H1 (cell line): ENCODE measurements at places on chromosomes 11 and 22. TPM values are rescaled to one million over a fixed set of nuclear protein-coding genes. Genes with fewer than 3 reads are reported as not detected.

DNA sequence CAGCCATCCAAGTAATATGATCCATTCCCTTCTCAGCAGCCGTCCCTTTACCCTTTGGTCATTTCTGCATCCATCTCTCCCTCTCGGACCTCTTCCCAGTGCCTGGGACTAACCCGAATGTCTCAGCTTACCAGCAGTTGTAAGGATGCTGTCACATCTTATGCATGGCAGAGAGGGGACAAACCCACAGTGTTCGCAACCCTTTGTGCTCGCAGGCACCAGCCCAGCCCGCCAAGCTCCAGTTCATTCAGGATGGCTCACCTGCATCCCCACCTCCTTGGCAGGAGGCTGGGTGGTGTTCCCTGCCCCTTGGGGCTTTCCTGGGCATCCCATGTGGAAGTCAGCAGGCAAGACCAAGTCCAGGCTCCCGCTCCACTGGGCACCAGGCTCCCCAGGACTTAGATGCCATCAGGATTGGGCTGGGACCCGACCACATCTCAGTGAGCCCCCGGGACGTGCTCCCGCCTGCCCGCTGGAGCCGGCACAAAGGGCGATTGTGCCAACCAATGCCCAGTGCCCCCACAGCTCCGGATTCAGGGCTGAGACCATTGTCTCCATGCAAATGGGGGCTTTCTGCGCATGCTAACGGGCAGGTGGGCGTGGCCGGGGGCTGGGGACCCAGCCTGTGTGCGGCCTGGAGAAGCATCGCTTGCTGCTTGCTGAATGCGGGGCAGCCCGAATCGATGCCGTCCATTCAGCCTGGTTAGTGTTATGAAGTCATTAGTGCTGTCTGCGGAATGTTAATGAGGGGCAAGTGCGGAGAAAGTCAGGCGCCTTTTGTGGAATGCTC, 108.6 kb downstream of the KCNQ1OT1 start:
- no peaks in the 10 kb centered on the region for H3K4me1 ChIP-seq
- no peak for DNase-seq
- H3K27ac ChIP-seq = no peak overlapping the region
- H3K27me3 ChIP-seq = peaks cover 79% of the 10 kb centered on the region
- no peak overlapping the region for H3K4me3 ChIP-seq
- H3K36me3 ChIP-seq = no peaks in the 10 kb centered on the region

DNA sequence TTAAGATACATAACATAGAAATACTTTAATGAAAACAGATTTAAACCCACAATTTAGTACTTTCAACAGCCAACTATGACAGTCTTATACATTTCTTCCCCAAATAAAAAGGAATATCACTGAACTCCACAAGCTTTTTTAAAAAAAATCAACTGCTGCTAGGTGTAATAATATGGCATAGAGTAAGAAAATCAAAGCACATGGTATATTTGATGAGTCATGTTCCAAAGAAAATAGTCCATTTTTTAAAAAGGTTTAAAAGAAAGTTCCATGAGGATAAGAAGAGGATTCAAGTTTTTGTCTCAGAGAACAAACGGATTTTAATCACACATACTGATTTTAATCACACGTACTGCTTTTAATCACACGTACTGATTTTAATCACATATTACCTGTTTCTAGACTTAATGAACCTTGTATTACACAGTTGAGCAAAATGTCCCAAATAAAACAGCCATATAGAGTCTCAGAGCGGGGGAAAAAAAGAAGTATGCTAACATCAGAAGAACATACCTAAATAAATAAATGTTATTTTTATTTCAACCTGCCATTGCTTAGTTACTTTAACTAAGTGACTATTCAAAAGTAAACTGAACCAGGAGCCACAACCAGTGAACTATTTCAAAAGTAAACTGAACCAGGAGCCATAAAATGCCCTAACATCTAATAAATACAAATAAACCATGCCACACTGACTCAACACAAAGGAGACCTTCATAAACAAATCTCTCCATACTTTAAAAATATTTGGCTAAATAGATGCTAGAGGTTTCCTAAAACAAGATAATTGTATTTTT, 198.4 kb downstream of the SBF2 start:
- H3K27me3 ChIP-seq = no peaks in the 10 kb centered on the region
- H3K27ac ChIP-seq = no peak overlapping the region
- H3K4me3 ChIP-seq = no peak overlapping the region
- no peaks in the 10 kb centered on the region for H3K4me1 ChIP-seq

The SERPING1 gene
- 50.9 and 57.3 TPM in 2 replicates for total RNA-seq

- H3K27me3 ChIP-seq = no peaks in the 10 kb centered on the region
- H3K4me1 ChIP-seq = 0 out of 2 replicates have a peak, but pooled peaks cover 1% of the 10 kb centered on the region
- peak overlapping the region; percentile 86 for H3K4me3 ChIP-seq
- no peak for DNase-seq
- peak overlapping the region; percentile 96 for H3K27ac ChIP-seq
- H3K36me3 ChIP-seq = no peaks in the 10 kb centered on the region
Measured at GRCh38 chr11:124799348-124800225, 619 bp downstream of the MSANTD2 start.

The FGF4 gene
- 2.0 TPM in 2 replicates for total RNA-seq

- no peak overlapping the region for H3K4me3 ChIP-seq
- H3K27ac ChIP-seq = no peak overlapping the region
- no peak for DNase-seq
- no peaks in the 10 kb centered on the region; the same call in 1 of the 2 replicates for H3K36me3 ChIP-seq
Measured at GRCh38 chr11:73405146-73405510, 28.9 kb downstream of the RELT start.

- H3K27me3 ChIP-seq = no peaks in the 10 kb centered on the region
- DNase-seq = no peak
- H3K4me1 ChIP-seq = peaks cover 7% of the 10 kb centered on the region
Measured at GRCh38 chr22:17939579-17939978, 84.8 kb downstream of the MICAL3 start.

GRCh38 chr11:32630844-32631243, 47.2 kb downstream of the EIF3M start:
- DNase-seq = no peak
- no peak overlapping the region for H3K27ac ChIP-seq
- no peaks in the 10 kb centered on the region for H3K36me3 ChIP-seq

GRCh38 chr11:74256378-74257133, 54.9 kb downstream of the P4HA3 start:
- no peaks in the 10 kb centered on the region for H3K27me3 ChIP-seq
- H3K4me3 ChIP-seq = no peak overlapping the region
- no peak for DNase-seq
- H3K27ac ChIP-seq = no peak overlapping the region
- H3K4me1 ChIP-seq = no peaks in the 10 kb centered on the region

- H3K4me3 ChIP-seq = no peak overlapping the region
- H3K27ac ChIP-seq = no peak overlapping the region
- H3K27me3 ChIP-seq = no peaks in the 10 kb centered on the region
- H3K36me3 ChIP-seq = no peaks in the 10 kb centered on the region
- DNase-seq = no peak
- peaks cover 3% of the 10 kb centered on the region for H3K4me1 ChIP-seq
Measured at GRCh38 chr11:80698637-80699036, 1257.8 kb upstream of the TENM4 start.

DNA sequence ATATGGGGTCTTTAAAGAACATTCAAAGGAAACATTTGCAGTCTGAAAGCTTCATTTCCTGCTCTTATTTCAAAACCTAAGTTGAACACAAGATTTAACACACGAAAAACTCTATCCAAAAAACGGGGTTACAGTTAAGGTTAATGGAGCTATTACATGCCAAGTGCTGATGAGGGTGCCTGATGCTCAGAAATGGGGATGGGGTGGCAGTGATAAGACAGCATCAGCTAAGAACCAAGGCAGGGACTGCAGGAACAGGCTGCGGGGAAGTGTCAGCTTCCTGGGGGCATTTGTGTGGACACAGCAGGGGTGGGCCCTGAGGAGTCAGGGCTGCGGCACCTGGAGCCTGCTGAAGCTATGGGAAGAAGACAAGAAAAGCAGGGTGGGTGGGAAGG, 12.2 kb downstream of the DGCR2 start:
- H3K27me3 ChIP-seq = no peaks in the 10 kb centered on the region
- H3K4me3 ChIP-seq = no peak overlapping the region
- H3K4me1 ChIP-seq = peaks cover 13% of the 10 kb centered on the region
- H3K27ac ChIP-seq = no peak overlapping the region
- DNase-seq = no peak

- H3K4me3 ChIP-seq = no peak overlapping the region
- no peaks in the 10 kb centered on the region for H3K4me1 ChIP-seq
- no peaks in the 10 kb centered on the region for H3K27me3 ChIP-seq
- no peak for DNase-seq
- H3K36me3 ChIP-seq = no peaks in the 10 kb centered on the region
Measured at GRCh38 chr22:48600681-48601080, 1227.0 kb downstream of the BRD1 start.

The CSF2RB gene
- total RNA-seq = not detected in 2 replicates

DNA sequence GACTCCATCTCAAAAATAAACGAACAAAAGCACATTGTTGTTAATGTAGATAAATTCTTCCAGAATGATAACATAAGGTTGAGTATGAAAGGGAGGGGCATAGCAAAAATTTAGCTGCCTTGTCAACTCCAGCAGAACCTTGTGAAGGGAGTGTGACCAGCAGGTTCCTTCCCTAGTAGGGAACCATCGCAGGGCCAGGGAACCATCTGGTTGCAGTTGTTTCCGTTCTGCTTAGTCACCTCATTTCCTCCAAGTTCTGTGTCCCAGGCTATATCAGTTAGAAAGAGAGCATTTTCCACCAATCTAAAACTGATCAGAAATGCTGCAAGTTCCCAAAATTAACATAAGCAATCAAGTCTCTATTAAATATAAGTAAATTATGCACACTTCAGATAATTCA, 126.7 kb upstream of the BLID start:
- DNase-seq = no peak
- H3K4me3 ChIP-seq = no peak overlapping the region
- no peak overlapping the region for H3K27ac ChIP-seq
- H3K4me1 ChIP-seq = no peaks in the 10 kb centered on the region
- H3K36me3 ChIP-seq = no peaks in the 10 kb centered on the region

DNA sequence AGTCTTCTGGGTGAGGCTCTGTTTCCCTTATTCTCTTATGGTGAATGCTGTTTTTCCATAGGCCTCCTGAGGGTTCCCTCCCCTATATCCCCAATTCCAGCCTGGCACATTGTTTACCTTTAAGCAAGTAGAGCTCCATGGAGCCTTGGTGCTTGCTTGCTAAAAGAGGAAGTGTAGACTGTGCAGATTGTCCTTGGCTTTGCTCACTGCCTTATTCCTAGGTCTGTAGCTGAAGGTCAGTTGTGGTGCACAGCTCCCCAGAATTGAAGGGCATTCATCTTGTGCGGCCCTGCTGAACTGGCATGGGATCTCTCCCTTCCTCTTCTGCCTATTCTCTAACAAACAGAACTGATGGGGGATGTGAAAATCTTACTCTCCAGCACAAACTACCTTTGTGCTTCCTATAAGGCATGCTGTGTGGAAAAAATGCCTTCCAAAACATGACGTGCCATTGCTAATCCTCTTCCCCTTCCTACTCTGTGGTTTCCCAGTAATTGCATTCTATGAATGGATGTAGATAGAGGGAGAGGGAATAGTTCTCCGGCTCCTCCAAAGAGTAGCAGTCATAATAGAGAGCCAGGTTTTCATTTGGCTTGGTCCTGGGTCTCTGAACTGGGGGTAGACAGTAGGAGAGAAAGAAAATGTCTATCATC, 34.2 kb upstream of the PLET1 start:
- H3K4me1 ChIP-seq = peaks cover 4% of the 10 kb centered on the region; the same call in 1 of the 2 replicates
- DNase-seq = no peak
- H3K27me3 ChIP-seq = no peaks in the 10 kb centered on the region

The ANO1 gene
- total RNA-seq = 4.3 and 5.0 TPM in 2 replicates

The CRYBB2 gene
- not detected in 2 replicates for total RNA-seq

- H3K4me1 ChIP-seq = peaks cover 3% of the 10 kb centered on the region; the same call in 1 of the 2 replicates
- no peaks in the 10 kb centered on the region for H3K36me3 ChIP-seq
- no peak overlapping the region for H3K27ac ChIP-seq
- no peaks in the 10 kb centered on the region for H3K27me3 ChIP-seq
Measured at GRCh38 chr11:112316971-112317370, 56.3 kb upstream of the PLET1 start.

DNA sequence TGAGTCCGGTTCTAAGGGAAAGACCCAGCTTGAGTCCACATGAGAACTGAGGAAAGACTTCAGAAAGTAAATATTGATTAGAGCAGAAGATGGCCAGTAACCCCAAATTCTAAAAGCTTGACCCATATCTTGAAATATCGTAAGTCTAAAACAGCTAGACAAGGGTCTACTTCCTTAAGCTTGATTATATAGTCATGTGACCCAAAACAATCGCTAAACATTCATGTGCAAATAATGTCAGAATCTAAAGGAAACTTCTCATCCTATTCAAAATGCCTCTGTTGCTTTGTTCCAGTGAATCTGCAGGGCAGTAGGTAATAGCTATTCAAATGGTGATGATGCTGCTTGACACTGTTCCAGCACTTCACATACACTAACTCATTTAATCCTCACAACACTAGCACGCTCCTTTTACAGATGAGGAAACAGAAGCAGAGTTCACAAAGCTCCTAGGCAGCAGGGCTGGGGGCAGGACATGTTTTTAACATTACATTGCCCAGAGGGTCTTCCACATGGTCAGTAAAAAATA, 52.6 kb downstream of the TCF20 start:
- H3K36me3 ChIP-seq = peaks cover 11% of the 10 kb centered on the region
- H3K27ac ChIP-seq = peak overlapping the region; percentile 29; the same call in 1 of the 2 replicates
- DNase-seq = peak; percentile 3

The KRTAP5-8 gene
- not detected in 2 replicates for total RNA-seq

DNA sequence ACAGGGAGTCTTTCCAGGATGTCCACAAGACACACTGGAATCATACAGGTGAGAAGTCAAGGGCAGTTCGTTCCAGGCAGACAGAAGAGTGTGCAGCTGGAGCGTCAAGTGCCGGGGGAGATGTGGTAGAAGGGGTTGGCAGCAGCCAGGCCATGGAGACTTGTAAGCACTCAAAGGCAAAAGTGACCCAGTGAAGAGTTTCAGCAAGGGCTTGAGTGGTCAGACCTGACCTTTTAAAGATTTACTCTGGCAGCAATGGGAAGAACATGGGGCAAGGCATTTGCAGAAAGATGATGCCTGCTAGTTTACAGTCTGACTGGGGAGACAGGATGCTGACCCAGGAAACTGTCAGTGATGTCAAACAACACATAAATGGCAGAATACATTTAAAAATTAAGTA, 29.0 kb downstream of the P4HA3 start:
- H3K36me3 ChIP-seq = no peaks in the 10 kb centered on the region
- DNase-seq = no peak
- H3K4me1 ChIP-seq = no peaks in the 10 kb centered on the region
- no peak overlapping the region for H3K27ac ChIP-seq
- no peaks in the 10 kb centered on the region for H3K27me3 ChIP-seq

The ARHGAP8 gene
- total RNA-seq = 47.7 and 48.7 TPM in 2 replicates

DNA sequence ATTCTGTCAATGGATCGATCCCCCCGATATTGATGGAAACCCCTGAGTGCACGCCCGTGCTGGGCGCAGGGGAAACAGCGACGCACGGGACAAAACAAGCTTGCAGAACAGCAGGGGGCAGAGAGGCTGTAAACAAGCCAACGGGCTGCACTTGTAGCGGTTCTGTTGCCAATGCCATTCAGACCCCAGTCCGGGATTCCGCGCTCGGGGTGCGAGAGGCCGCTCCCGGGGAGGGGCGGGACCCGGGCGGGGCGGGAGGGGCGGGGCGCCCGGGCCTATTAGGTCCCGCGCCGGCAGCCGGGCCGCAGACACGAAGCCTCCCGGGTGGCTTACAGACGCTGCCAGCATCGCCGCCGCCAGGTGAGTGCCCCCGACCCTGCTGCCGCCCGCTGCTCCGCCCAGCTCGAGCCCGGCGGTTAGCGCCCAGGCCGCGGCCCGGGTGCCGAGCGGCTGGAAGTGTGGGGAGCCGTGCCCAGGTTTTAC, at the start of gene BIK:
BIK (plus strand) TSS at position 307 of the 483 bp plus-strand sequence. CDS start 13,273 bp downstream, outside the sequence.
- peaks cover 39% of the 10 kb centered on the region for H3K27me3 ChIP-seq
- H3K27ac ChIP-seq = no peak within 1 kb of the TSS
- H3K4me1 ChIP-seq = no peaks in the 10 kb centered on the region; the same call in 1 of the 2 replicates

- peaks cover 12% of the 10 kb centered on the region for H3K36me3 ChIP-seq
- no peak overlapping the region for H3K4me3 ChIP-seq
- H3K4me1 ChIP-seq = no peaks in the 10 kb centered on the region
- no peak for DNase-seq
- 0 out of 2 replicates have a peak overlapping the region, but pooled peaks have one; percentile 38 for H3K27ac ChIP-seq
- H3K27me3 ChIP-seq = no peaks in the 10 kb centered on the region
Measured at GRCh38 chr11:108198833-108199232, 23.6 kb downstream of the NPAT start.
